ENCODE measurements at places on chromosomes 5 and 9. TPM values are rescaled to one million over a fixed set of nuclear protein-coding genes. Genes with fewer than 3 reads are reported as not detected.

The CCDC187 gene
- total RNA-seq, result 0.01 TPM

The LTC4S gene
- total RNA-seq, result 0.22 TPM

The ANKRD34B gene
- 0.05 TPM for total RNA-seq

The TMEM252 gene
- not detected for total RNA-seq

The ZBTB26 gene
- 2.1 TPM for total RNA-seq

The EQTN gene
- not detected for total RNA-seq

The HAND1 gene
- 0.34 TPM for total RNA-seq

The FGF18 gene
- total RNA-seq, result 4.8 TPM

The ZFP37 gene
- total RNA-seq, result 1.7 TPM

The DOCK8 gene
- total RNA-seq, result 0.31 TPM

Measured in A549 treated with dexamethasone at 1 μM for 4 hours (cell line).